Stimulated activated CD4-positive, alpha-beta T cell treated with anti-CD3 and anti-CD28 coated beads, Interleukin-1b, Interleukin-23, amount 100 ng/mL, for 1 hour (primary cell): ENCODE measurements at places on chromosomes 11 and 22.

DNA sequence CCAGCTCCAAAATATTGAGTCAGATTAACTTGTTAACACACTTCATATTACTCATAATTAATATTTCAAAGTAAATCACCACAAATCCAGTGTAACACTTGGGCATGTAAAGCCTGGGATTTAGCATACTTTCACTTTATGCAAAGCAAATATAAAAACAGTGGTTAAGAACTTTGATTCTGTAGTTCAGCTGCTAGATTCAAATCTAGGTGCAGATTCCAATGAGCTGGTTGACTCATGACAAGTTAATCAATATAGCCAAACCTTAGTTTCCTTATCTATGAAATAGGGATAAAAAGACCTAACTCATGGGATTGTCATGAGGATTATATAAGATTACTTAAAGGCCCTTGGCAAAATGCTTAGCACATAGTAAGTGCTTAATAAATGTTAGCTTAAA is 45.9 kb downstream of the ARHGAP42 start:
- DNase-seq = no peak

- no peak for DNase-seq
Measured at GRCh38 chr11:73520353-73521061, 77.4 kb downstream of the FAM168A start.

DNA sequence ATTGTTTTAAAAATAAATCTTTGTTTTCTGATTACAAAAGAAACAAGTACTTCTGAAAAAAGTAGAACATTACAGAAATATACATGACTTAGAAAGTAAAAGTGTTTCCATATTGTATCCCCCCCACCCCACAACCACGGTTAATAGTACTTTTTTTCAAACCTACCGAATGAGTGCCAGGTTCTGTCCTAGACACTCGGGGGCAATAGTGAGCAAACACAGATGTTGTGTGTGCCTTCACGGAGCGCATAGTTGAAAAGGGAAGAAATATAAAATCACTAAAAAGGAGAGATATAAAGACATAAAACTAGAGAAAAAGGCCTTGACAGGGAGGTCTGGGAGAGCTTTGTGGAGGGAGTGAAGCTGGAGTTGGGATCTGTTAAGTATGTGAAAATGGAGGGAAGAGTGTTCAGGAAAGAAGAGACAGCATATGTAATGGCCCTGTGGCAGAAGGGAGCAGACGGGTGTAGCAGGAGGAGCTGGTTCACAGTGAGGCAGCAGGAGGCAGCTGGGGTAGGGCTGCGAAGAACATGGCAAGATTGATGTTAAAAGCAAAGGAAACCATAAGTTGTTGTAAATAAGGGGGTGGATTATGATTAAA is 42.1 kb upstream of the ALX4 start:
- no peak for DNase-seq

DNA sequence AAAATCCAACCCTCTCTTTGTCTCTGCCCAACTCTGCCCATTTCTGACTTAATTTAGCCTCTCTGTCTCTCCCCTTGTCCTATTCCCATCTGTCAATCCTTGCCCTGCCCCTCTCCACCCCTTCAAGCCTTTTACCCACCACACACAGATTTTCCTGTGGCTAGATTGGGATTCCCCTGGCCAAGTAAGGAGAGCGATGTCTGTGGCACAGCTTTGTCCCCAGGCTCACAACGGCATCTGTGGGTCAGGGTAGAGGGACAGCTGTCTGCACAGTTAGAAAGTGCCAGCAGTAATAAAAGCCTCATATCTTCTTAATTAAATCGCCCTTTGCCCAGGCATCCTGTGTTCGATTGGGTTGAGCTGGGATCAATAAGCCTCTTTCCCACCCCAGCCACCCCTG is 1.3 kb upstream of the KCNC1 start:
- no peak for DNase-seq

GRCh38 chr22:39318507-39319283 is 728 bp downstream of the RPL3 start:
- no peak for DNase-seq

DNA sequence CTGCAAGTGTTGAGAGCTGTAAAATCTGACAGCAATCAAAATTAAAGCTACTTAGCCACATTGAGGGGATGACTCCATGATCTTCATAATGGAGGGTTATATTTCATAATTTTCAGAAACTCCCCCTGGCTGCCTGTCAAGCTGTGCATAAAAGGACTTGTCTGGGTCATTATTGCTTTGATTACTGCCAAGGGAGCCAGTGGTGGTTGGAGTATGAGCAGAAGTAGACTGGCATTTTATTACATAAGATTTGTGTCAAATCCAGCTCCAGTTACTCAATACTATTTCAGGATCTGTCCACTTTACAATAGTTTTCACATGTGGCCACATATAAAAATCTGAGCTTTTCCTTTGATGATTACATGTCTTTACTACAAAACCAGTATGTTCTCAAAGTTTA is 108.9 kb upstream of the SLC5A12 start:
- no peak for DNase-seq

- DNase-seq = no peak
Measured at GRCh38 chr22:40757071-40757470, 62.1 kb downstream of the SLC25A17 start.

DNA sequence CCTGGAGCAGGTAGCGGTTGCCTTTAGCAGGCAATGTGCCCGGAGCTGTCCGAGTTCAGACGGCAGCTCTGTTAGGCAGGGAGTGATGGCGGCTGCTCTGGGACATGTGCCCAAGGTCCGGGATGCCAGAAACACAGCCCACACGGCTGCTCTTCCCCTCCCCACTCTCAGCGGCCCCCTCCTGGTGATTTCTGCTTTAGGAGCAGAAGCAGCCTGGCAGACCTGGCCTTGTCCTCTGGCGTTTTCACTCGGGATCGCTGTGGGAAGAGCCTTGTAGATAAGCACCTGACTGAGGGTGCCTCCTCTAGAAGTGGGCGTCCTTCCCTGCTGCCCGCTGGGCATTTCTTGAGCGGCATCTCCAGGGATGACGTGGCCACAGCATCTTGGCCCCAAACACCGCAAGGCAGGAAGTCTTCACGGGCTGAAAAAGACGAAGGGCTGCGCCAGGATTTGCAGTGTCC is 392.2 kb downstream of the TBC1D22A start:
- DNase-seq = no peak

DNA sequence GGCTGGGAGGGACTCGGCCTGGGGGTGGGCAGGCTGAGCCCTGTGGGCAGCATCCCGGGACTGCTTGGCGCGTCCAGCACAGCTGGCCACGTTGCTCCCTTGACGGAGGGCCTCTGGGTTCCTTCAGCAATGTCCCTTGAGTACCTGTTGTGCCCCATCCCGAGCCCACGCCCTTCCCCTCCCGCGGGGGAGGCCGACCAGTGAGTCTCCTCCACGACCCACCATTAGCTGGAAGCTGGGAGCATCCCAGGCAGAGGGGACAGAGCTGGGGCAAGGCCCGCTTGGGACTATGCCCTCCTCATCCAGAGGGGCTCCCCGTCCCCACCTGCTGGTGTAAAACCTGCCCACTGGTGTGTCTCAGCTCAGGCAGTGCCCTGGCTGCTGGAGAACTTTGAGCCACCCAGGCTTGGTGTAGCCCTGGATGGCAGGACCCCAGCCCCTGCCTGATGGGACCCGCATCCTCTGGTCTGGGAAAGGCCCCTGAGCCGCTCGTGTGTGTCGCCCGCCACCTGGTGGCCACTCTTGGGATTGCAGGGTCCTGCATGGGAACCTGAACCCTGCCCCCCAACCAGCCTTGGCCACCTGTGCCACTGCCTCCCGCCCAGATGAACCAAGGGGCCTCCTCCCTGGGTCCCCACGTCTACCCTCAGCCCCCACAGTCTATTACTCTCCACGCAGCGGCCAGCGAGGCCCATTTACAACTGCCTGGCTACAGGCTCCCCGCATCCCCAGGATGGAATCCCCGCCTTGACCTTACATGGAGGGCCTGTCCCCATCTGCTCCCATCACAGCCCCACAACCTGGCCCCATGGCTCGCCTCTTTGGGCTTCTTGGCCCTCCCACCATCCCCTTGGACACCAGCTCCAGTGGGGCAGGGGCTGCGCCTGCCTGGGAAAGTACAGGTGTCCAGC is 16.6 kb upstream of the ARHGAP8 start:
- peak; percentile 58 for DNase-seq

DNA sequence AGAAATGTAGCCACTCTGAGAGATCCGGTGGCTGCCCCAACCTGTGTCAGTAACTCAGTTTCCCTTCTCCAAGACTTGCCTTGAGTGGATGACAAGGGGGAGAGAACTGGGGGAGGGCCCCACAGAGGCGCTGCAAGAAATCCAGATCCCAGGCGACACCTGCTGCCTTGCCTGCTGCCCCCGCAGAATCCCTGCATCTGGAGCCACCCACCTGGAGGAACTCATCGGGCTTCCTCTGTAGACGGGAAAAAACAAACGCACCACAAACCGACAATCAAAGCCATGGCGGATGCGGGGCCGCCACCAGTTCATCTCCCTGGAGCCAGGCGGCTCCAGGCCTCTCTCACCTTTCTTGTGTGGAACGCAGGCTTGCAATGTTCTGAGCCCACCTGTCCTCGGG is 40.2 kb downstream of the MACROD1 start:
- DNase-seq = no peak

- DNase-seq = no peak
Measured at GRCh38 chr22:37416827-37417226, 10.5 kb downstream of the ELFN2 start.

DNA sequence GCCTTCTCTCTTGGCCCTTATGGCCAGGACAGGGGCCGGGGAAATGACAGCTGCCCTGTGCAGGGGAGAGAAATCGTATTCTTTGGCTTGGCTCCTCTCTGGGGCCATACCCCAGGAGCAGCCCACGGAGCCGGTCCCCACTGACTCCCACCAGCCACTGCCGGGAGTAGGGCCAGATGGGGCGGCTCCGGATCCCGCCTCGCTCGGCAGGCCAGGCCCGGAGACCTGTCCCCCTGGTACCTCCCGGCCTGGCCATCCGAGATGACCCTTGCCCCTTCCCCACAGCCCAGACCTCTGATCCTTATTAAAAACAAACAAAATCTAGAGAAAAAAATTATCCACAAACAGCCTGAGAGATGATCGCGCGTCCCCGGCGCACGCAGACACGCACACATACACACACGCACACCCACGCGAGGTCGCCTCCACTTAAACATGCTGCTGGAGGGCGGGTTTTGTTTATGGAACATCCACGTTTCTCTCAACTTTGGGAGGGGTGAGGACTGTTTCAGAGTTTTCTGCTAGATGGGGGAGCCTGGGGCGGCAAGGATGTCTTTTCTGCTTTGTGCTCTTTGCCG is 59.1 kb downstream of the IGLL1 start:
- no peak for DNase-seq

GRCh38 chr22:29069463-29069862 is 3.4 kb upstream of the KREMEN1 start:
- DNase-seq = no peak

- no peak for DNase-seq
Measured at GRCh38 chr11:78293536-78293935, 104.8 kb downstream of the USP35 start.

DNA sequence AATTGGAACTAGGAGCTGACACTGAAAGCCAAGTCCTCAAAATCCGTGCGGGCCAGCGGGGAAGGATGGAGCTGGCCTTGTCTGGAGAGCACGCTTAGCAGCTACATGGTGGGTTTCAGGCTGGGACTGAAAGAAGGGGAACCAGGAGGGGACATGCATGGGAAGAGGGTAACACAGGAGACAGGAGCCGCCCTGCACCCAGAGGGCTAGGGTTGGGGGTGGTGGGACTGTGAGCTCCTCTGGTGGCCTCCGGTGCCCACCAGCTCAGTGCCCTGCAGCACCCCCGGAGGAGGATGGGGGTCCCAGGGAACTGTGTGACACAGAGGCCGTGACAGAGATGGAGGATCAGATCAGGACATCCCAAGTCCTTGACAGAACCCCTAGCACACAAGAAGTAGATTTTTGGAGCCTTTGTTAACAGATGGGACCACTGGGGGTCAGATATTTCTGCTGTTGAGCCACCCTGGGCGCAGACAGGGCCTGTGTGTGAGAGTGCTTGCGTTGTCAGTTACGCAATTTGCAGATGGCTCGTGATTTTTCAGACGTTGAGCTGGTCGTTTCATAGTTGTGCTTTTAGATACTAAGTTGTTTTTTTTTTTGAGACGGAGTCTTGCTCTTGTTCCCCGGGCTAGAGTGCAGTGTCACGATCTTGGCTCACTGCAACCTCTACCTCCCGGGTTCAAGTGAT is 21.3 kb upstream of the GRAMD4 start:
- no peak for DNase-seq

- DNase-seq = no peak
Measured at GRCh38 chr22:39144101-39144767, 8.2 kb downstream of the CBX7 start.
